ENCODE measurements at places on chromosomes 1 and 21.

- DNase-seq: no peak
These were observed 10.8 kb downstream of the ASAP3 start for GRCh38 chr1:23473037-23473800.

DNA sequence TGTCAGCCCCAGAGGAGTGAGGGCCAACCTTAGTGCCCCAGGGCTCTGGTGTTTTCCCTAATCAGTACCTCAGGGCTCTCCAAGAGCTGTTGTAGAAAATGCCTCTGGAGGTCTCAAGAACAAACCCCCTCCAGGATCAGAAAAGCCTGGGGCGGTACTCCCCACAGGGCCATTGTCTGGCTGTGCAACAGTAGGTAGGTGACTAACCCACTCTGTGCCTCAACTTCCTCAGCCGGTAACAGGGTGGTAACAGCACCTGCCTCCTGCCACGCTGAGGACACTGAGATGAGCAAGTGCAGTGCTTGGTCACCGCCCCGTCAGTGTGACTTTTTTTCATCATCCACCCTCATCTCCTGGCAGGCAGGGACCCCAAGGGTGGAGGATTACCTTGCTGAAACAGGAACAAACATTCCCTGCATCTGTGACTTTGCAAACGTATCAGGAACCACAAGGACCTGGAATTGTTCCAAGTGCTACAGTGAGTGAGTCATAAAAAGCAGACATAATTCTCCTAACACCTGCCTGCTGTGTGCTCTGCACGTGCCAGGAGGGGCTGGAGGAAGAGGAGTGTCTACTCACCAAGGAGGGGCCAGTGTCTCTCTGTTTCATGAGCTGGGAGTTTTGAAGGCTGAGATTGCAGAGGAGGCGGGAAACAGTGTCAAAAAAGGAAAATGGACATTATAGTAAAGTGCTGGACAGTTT, 440.8 kb downstream of the NPHP4 start:
- no peak for DNase-seq

DNA sequence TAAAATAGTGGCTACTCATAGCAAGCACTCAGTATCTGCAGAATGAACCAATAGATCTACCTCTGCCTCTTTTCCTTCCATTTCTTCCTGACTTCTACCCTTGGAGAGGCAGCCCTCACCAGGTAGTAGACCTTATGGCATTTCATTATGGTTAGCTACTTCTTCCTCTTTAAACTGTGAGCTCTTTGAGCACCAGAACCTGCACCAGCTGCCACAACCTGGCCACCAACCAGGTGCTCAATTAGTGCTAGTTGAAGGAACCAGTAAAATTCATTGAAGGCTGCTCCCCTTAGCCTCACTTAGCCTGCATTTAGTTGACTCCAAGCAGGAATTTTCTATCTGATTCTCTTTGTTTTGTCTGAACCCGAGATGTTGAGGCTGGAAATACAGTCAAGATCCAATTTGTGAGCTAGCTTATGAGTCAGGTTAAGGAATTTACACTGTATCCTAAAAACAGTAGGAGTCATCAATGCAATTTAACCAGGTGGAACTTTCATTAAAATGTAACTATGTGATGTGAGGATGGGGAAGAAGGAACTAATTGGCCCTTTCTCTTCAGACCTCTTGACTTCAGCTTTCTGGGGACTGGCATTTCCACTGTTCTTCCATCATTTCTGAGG, 81.5 kb upstream of the UBE2U start:
- DNase-seq: no peak

DNA sequence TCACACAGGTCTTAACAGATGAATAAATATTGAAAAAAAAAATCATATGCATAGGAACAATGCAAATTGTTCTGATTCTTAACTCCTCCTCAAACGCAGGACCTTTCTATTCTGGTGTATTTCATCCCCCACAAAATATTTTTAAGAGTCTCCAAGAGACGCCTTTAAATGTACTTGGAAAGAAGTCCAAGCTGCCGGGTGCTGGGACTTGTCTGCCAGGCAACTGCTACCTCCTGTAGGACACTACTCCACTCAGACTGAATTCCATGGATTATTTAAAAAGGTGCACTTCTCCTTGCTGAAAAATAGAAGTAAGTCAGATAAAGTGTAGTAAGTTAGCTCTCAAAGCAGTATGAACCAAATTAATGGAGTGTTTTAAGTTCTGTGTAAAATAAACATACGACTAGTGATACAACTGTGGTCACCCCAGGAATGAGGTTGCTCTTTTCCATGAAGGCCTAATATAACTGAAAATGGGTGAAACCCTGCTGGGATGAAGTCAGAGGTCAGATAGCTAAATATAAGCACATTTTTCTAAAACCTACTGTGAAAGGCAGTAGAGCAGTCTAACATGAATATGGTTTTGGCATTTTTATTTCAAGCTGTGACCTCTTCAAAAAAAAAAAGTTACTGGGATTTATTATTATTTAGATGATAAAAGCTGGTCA, 189.2 kb upstream of the PBX1 start:
- no peak for DNase-seq

- no peak for DNase-seq
These were observed 29.2 kb downstream of the COL16A1 start for GRCh38 chr1:31674626-31675025.

DNA sequence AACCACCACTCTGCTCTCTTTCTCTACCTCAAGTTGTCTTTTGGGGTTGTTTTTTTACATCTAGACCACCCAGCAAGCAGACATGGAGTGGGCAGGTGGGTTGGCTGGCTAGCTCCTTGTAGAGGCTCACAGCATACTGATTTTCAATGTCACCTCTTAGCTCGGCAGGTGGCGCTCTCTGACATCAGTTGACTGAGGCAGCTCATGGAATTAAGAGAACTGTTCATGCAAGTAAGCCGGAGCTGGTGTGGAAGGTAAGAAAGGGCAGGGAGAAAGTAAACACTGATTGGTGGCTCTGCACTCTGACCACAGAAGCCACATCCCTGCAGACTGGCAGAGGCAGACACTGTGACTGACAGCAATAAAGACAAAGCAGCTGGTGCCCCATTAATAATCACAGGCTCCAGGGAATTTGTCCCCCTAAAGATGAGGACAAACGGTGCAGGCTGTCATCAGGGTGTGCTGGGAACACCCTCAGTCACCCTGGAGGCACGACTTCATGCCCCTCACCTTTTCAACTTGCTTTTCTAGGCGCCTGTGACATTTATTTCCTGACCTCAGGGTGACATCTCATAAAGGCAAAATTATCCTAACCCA, 226.8 kb downstream of the LMX1A start:
- peak; percentile 2 for DNase-seq

DNA sequence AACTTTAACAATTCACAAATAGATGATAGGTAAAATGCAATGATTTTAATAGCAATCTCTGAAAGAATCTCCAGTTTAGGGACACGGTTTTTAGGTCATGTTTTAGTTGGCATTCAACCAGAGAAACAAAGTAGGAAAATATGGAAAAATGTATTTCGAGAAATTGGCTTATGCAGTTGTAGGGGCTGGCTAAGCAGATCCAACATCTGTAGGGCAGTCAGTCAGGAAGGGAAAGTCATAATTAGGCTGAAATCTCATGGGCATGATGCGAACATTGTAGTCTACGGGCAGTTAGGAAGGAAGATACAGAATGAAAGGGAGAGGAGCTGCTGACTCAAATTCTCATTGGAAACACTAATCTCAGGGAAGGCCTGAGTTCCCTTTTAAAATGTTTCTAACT, 1276.0 kb upstream of the ADGRL4 start:
- no peak for DNase-seq

DNA sequence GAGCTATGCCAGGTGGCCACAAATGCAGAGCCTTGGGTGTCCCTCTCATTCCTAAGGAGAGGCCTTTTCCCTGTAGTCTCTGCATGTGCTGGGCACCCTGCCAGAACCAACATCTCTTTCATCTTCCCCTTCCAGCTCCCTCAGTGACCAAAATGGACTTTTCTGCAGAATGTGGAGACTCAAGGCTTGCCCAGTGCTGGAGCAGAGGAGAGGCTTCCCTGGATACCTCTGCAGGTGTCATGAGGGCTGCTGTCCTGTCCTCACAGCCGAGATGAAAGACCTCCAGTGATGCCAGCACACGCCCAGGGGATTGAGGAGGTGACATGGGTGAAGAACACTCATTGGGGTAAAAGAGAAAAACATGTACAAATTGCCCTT, 347.0 kb upstream of the AJAP1 start:
- no peak for DNase-seq
